CD14-positive monocyte (primary cell): ENCODE measurements at places on chromosomes 1 and 21. TPM values are rescaled to one million over a fixed set of nuclear protein-coding genes. Genes with fewer than 3 reads are reported as not detected.

HEYL gene
- 0.04 TPM for polyA plus RNA-seq

TSSK3 gene
- polyA plus RNA-seq, result 0.35 TPM

ZNF593OS gene
- polyA plus RNA-seq, result not detected in 2 replicates

BACH1 gene
- 33.0 and 69.2 TPM in 2 replicates for polyA plus RNA-seq

LY9 gene
- 1.4 TPM for polyA plus RNA-seq

CFAP107 gene
- not detected for polyA plus RNA-seq

COL8A2 gene
- 0.90 TPM for polyA plus RNA-seq

CASQ1 gene
- 0.09 TPM for polyA plus RNA-seq

GUCA2A gene
- polyA plus RNA-seq, result not detected

DMBX1 gene
- not detected for polyA plus RNA-seq

UHMK1 gene
- 38.2 TPM for polyA plus RNA-seq

LCE1A gene
- not detected in 2 replicates for polyA plus RNA-seq

- no peak for DNase-seq
Measured at GRCh38 chr1:7352364-7352763, 418.7 kb upstream of the VAMP3 start.

GRCh38 chr1:165910764-165911421 lies 83.5 kb downstream of the UCK2 start:
- no peak for DNase-seq

- DNase-seq, result no peak
Measured at GRCh38 chr1:155131856-155132255, 3.8 kb upstream of the SLC50A1 start.

GRCh38 chr1:30511991-30512913 lies 211.1 kb downstream of the MATN1 start:
- DNase-seq, result no peak

DNA sequence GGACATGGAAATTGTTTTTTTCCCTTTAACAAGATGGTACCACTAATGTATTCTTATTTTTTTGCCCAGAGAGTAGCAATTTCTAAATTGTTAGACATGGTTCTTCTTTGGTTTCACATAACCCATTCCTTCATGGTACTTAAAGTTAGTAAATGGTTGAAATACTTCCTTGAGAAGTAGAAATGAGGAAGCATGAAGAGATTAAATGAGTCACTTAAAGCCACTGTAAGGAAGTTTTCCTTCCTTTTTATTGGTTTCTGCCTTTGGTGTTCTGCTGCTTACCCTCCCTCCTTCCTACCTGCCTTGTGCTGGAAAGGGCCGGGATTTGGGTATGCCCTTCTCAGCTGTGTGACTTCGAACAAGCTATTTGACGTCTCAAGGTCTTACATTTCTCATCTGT lies 101.0 kb downstream of the KIF26B start:
- DNase-seq, result peak; percentile 71

DNA sequence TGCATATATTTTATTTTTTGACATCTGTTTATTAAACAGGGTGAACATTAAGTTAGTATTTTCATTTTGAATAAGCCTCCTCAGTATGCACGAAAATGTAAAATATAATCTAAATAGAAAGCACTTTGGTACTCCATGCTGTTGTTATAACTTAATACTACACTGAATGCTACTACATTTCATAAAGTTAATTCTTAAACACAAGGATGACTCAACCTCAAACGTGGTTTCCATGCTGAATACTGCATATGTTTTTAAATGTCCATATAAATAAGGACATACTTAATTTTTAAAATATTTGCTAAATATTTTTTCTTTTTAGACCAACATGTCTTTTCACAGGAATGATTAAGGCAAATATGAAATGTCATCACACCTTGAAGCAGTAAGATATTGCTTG lies 83.9 kb downstream of the USP24 start:
- no peak for DNase-seq

DNA sequence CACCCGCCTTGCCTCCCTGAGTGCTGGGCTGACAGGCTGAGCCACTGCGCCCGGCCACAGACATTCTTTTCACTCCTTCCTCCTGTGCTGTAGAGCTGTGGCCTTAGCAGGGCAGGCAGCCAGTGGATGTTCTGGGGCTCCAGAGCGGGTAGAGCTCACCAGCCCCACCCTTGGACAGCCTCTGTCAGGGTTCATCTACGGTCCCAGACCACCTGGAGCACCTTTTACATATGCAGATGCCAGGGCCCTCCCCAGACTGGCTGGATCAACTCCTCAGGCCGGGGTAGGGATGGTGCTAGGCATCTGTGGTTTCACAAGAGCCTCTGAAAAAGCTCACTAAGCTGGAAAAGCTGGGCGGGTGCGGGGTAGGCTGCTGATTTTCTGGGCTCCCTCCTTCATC lies 4.6 kb downstream of the ATP13A2 start:
- DNase-seq, result no peak

DNA sequence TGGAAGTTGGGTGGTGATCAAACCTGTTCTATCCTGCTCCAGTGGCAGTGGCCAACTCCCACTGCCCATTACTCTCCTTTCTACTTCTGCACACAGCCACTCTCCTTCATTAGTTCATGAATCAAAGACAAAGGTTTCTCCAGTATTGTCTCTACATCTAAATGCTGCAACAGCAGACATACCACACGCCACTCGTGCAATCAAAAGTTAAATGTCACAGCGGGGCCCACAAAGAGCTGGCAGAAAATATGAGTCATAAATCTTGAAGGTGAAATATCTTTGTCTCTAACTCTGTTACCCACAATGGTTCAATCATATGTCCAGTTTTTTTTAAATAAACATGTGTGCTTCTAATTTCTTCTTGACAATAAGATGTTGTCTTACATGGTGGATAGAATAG lies 13.3 kb downstream of the APCS start:
- peak; percentile 32 for DNase-seq

- DNase-seq, result no peak
Measured at GRCh38 chr1:6831366-6831765, 46.1 kb downstream of the CAMTA1 start.

GRCh38 chr1:160884579-160884978 lies 401 bp downstream of the ITLN1 start:
- no peak for DNase-seq

DNA sequence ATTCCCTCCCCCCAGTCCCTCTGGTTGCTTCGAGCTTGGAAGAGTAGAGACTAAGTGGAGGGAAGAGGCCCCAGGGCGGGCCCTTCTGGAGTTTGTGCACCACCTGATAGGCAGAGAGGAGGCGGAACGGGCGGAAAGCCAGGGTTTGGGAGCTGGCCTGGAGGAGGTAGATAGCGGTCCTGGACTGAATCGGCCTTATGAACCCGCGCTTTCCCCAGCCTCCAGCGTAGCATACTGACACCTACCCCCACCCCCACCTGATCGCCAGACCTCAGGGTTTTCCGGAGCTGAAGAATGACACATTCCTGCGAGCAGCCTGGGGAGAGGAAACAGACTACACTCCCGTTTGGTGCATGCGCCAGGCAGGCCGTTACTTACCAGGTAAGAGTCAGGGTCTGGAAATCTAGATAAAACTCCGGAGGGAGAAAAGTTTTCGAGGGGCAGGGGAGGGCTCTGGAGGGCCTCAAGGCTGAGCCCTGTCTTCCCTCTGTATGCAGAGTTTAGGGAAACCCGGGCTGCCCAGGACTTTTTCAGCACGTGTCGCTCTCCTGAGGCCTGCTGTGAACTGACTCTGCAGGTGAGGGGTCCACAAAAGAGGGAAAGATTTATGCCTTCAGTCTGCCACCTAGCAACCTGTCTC lies 705 bp downstream of the UROD start:
- DNase-seq, result peak; percentile 20

GRCh38 chr1:73100216-73100615 lies 817.9 kb upstream of the NEGR1 start:
- no peak for DNase-seq

DNA sequence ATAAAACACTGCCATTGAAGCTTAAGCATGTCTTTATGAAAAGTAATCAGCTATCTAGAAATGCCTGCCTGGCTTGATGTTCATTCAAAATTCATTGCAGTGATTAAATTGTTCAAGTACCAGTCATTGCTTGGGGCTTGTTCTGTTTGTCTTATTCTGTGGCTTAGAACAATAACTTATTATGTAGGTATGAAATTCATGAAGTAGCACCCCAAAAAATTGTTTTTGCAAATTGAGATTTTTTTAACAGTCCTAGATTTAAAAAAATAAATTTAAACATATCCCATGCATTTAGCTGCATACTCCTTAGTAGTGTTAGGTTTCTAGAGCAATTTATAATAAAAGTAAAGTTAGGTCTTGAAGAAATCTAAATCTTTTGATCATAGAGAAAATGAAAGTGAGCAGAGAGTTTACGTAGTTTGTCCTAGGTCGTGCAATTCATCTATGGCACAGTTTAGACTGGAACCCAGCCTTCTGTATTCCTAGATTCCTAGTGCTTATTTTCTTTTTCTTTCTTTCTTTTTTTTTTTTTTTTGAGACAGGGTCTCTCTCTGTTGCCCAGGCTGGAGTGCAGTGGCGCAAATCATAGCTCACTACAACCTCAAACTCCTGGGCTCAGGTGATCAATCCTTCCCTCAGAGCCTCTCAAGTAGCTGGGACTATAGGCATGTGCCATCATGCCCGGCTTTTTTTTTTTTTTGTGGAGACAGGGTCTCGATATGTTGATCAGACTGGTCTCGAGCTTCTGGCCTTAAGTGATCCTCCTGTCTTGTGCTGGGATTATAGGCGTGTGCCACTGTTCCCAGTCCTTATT lies 9.3 kb downstream of the MIER1 start:
- DNase-seq, result no peak

DNA sequence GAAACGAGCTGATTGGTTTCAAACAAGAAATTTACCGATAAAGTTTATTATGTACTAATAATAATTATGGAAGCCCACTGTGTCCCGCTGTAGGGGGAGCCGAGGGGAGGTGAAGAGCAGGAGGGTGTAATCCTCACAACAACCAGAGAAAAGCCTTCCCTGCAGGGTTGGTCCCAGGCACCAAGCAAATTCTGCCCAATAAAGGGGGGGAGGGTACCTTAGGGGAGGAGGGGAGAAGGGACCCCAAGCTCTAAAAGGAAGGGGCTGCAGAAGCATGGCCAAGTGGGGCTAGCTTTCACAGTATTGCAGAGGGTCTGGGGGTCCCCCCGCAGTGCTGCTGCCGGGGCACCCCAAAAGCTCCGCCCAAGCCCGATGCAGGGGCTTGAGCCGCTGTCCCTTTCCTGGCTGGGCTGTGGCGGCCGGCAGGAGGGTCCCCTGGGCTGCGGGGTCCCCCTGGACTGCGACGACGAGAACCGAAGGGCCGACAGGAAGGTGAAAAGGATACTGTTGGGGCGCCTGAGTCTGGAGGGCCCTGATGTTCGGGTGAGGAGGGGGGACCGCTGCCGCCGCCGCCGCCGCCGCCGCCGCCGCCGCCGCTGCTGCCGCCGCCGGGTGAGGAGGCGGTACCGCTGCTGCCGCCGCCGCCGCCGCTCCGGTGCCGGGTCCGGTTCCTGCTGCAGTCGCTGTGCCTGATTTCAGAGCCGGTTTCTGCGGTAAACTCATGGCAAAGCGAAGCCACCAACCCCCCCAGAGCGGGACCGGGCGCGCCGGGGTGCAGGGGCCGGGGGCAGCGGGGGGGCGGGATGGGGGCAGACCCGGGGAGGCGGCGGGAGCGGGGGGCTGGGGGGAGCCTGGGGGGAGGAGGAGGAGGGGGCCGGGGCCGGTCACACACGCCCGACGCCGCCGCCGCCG lies 771 bp downstream of the EIF4G3 start:
- DNase-seq, result peak; percentile 33

GRCh38 chr1:16138772-16139221 lies 17.1 kb downstream of the EPHA2 start:
- DNase-seq, result no peak

- no peak for DNase-seq
Measured at GRCh38 chr21:42530167-42530518, 16.5 kb downstream of the SLC37A1 start.

DNA sequence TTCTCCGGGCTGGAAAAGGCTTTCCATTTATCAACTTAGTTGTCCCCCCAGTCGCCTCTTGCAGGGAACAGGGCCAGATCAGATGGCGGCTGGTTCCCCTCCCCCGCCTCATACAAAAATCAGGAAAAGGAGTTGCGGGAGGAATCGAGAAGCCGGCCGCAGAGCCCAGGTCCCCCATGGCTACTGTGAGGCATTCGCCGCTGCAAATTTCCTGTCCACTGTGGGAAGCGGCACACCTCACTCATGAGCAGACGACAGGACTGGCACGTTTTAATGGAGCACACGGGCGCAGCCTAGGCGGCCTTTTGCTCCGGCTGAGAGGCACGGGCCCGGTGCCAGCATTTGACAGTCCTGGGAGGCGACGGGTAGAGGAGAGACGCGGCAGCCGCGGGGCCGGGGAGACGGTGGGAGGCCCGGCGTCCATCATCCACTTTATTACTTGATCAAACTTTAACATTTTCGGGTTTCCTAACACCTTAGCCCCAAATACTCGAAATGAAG lies 1.1 kb downstream of the GNG4 start:
- no peak for DNase-seq

- peak; percentile 44 for DNase-seq
Measured at GRCh38 chr1:92461364-92462097, 25.2 kb downstream of the GFI1 start.

DNA sequence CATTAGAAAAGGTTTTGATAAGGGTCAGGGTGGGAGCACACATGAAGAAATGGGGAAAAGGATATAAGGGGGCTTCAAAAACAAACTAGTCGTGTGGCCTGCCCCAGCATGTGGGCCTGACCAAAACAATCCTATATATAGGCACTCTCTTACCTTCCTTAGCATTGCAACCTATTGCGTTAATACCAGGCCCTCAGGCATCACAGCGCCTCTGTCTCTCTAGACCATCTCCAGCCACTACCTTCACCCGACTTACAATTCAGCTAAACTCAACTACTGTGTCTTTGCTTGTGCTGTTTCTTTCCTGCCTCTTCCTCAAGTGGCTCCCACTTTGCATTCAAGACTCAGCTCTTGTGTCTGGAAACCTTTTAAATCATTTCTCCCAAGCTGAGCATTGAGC lies 47.0 kb upstream of the GJA5 start:
- DNase-seq, result no peak

DNA sequence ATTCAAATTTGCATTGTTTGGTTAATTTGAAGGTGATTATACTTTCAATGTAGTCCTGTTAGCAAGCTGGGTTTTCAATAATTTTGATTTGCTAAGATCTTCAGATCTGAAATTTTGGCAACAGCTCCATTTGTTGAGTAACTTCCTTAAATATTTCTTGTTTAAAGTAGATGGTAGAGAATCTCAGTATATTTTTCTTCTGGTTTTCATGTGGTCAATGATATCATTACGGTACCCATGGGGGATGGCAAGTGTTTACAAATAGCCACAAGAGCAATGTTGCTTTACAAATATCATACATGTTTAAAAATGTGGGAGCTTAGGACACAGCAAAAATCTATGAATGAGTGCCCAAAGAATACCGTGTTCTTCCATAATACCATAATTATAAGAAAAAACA lies 175.9 kb downstream of the IFI44 start:
- DNase-seq, result no peak

DNA sequence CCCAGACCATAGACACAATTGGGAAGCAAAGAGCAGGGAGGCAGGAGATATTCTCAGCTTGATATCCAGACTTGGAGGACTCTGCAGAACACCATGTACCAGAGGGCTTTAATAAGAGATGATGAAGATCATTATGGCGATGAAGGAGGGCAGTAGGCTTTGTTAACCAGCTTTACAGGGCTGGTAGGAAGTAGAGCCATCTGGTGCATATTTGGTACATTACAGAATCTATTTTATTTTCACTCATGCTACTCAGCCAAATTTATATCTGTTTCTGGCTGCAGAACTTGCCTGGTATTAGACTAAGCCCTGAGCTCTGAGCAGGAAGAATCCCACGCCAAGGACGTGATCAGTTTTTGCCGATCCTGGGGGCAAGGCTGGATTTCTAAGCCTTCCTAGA lies 61.8 kb upstream of the SYT6 start:
- DNase-seq, result no peak

GRCh38 chr1:113830039-113830438 lies 17.8 kb upstream of the RSBN1 start:
- DNase-seq, result no peak
